H9 (cell line): ENCODE measurements at places on chromosomes 6 and 20. TPM values are rescaled to one million over a fixed set of nuclear protein-coding genes. Genes with fewer than 3 reads are reported as not detected.

DNA sequence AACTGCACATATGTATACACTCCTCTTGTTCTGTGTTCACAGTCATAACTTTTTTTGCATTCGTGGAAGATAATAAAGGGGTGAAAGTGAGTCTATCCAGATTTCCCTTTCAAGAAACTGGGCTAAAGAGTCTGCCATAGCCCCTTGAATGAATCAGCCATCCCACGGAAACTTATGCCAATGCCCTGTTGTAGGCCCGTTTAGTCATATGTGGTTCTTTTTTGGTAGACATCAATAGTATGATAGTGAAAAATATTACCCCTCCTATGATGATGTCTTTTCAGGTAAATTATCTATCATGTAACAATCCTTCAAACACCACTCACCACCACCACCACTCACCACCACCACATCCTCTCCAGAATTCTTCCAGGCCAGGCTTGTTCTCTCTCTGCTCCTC, 99.9 kb upstream of the MYLIP start:
- H3K27me3 ChIP-seq = no peaks in the 10 kb centered on the region
- no peak overlapping the region for H3K27ac ChIP-seq
- no peak overlapping the region for H3K4me3 ChIP-seq
- DNase-seq = no peak

- H3K27me3 ChIP-seq = no peaks in the 10 kb centered on the region
- no peaks in the 10 kb centered on the region for H3K36me3 ChIP-seq
- DNase-seq = no peak
- no peak overlapping the region for H3K4me3 ChIP-seq
- no peak overlapping the region for H3K27ac ChIP-seq
Measured at GRCh38 chr6:142802124-142802523, 142.9 kb downstream of the HIVEP2 start.

CEP57L1 gene
- total RNA-seq = 8.3 and 8.4 TPM in 2 replicates

DNA sequence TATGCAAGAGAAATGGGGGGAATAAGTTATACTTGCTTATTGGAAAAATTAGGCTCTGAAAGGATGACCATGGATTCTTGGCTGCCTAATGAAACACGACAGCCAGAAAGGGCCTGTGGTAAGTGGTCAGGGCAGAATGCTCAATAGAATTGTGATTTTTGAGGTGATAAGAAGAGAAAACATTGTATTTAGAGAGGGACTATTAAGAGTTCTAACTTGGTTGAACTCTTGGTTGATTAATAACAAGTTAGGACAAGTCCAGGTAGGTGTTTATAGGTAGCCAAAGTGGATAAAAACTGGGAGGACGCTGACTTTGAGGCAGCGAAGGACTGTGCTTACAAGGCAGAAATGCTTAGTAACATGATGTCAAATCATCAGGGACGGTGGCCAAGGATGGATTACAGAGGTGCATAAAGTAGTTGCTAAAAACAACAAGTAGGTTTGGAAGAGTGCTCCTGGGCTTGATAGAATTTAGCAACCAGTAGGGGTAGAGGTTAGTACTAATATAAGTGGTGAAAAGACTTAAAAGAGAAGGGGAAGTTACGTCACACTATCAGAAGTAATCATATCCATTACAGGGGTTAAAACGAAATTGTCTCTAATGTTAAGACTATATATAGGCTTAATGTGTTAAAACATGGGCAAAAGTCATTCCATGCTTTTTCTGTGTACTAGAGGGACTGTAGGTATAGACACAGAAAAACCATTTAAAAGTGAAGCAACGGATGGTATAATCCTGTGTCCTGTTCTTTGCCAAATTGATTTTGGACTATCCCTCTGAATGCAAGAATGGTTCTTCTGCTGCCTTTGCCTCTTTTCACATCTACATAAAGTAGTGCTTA, 98.6 kb downstream of the EYA4 start:
- H3K4me1 ChIP-seq = no peaks in the 10 kb centered on the region
- no peaks in the 10 kb centered on the region for H3K36me3 ChIP-seq
- no peak for DNase-seq
- H3K4me3 ChIP-seq = no peak overlapping the region

DNA sequence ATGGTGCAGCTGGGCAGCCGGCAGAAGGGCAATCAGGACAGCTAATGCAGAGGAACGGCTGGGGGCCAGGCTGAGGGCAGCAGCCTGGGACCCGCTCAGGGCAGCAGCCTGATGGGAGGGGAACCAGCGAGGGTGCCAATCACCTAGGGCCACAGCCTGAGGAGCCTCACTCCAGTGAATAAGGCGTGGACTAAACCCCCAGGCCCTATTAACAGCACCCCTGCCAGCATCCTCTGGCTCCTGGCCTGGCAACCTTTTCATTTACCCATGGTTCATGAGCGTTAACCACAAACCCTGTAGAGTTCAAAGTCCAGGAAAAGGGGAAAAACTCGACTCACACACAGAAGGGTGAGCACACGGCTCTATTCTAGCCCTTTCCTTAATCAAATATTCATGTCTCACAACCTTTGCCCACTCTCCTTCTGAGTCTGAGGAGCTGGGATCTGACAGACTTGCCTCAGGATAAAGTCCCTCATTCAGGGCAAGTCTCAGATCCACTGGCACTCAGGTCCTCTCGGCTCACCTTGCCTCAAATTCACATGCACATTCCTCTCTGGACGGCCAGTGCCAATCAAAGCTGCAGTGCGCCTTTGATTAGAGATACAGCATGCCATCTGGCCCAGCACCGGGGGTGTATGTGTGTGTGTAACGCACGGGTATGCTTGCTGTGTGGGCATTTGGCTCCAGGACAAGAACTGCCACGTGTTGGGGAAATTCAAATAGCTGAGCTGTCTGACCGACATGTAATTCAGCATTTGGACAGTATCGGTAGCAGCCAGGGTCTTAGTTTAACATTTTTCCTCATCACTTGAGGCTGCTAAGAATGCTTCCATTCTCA, 86.9 kb upstream of the TRAF3IP2 start:
- no peaks in the 10 kb centered on the region for H3K27me3 ChIP-seq
- no peaks in the 10 kb centered on the region for H3K4me1 ChIP-seq
- DNase-seq = no peak
- no peak overlapping the region for H3K4me3 ChIP-seq
- no peak overlapping the region for H3K27ac ChIP-seq

GRCh38 chr20:37600486-37600885, 72.8 kb upstream of the BLCAP start:
- H3K4me1 ChIP-seq = no peaks in the 10 kb centered on the region
- H3K27me3 ChIP-seq = no peaks in the 10 kb centered on the region
- H3K36me3 ChIP-seq = no peaks in the 10 kb centered on the region
- no peak for DNase-seq
- H3K27ac ChIP-seq = no peak overlapping the region
- H3K4me3 ChIP-seq = no peak overlapping the region

KIAA1755 gene
- 0.17 and 0.18 TPM in 2 replicates for total RNA-seq

DNA sequence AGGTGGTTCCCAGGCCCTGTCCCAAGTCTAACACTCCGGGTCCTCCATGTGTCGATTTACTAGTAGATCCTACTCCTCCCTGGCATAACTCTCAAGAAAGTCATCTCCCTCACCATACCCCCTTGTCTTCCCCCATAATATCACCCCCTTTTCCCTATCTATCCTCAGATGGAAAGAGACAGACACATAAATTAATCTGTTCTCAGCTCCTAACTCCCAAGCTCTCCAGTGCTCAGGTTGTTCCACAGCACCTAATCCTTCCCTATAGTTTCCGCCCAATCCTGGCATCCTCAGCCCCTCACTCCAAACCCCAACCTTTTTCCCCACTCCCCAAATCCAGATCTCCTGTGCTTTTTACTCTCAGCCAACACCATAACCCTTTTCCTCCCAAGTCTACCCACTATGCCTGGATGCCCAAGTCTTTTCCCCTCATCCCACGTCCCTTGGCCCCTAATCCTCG, 808 bp downstream of the ILRUN start:
- H3K27ac ChIP-seq = no peak overlapping the region
- DNase-seq = no peak
- H3K4me1 ChIP-seq = peaks cover 4% of the 10 kb centered on the region; the same call in 1 of the 2 replicates
- peak overlapping the region; percentile 90 for H3K4me3 ChIP-seq
- no peaks in the 10 kb centered on the region; the same call in none of the 2 replicates for H3K36me3 ChIP-seq

DNA sequence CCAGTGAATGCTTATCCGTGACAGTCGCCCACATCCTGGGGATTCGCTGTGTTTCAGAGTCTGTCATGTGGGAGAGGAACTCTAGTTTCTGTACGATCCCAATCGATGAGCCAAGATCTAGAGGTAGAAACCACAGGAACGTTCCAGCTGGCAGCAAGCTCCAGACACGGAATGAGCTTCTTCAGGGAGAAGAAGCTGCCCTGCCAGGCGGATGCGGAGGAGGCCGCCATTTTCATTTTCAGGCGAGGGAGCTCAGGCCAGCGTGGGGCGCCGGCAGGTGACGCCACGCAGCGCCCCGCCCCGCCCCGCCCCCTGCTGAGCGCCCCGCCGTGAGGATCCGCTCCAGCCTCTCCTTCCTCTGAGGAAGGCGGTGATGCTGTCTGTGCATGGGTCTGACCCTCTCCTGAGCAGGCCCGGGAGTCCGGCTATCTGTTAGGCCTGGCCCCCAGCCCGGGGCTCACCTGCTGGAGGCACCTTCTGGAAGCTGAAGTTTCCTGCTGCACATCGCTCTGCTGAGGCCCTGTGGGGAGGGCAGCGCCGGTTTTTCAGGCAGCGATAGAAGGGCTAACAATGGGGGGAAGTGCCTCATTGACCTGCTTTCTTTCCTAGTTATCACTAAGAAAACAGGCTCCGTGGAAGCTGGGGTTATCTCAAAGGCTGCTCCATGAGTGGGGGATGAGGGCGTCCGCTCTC, 147.5 kb downstream of the ERMARD start:
- H3K36me3 ChIP-seq = peaks cover 5% of the 10 kb centered on the region; the same call in 1 of the 2 replicates
- no peaks in the 10 kb centered on the region for H3K4me1 ChIP-seq
- H3K27ac ChIP-seq = no peak overlapping the region
- no peak overlapping the region; the same call in 2 of the 3 replicates for H3K4me3 ChIP-seq
- DNase-seq = no peak

DNA sequence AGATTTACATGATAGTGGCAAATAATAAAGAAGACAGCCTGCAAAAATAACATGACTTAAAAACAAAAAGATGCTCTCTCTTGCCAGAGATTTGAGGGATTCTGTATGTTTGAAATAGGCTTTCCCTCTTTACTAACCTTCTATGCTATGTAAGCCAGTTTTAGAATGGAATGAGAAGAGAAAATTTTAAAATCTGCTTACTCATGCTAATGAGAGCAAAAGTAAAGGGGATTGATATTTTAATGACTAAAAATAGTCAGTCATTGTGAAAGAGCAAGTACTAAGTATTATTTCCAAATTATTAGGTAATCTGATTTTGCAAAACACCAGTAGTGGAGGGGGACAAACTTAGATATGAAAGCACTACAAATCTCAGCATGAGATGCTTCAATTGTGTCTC, 563.3 kb upstream of the ADGRB3 start:
- no peak overlapping the region for H3K4me3 ChIP-seq
- no peak for DNase-seq
- no peaks in the 10 kb centered on the region for H3K36me3 ChIP-seq
- no peak overlapping the region for H3K27ac ChIP-seq

- H3K4me3 ChIP-seq = no peak overlapping the region
- H3K27ac ChIP-seq = no peak overlapping the region
- DNase-seq = no peak
- H3K4me1 ChIP-seq = no peaks in the 10 kb centered on the region
- no peaks in the 10 kb centered on the region for H3K36me3 ChIP-seq
Measured at GRCh38 chr6:36566418-36566905, 19.2 kb upstream of the STK38 start.
